Stimulated activated CD4-positive, alpha-beta T cell treated with anti-CD3 and anti-CD28 coated beads, Interleukin-12 subunit alpha, Interleukin-12 subunit beta, amount 100 ng/mL, for 24 hours (primary cell): ENCODE measurements at places on chromosomes 1 and 21.

- DNase-seq, result no peak
These were observed 111.5 kb upstream of the MAGI3 start for GRCh38 chr1:113278777-113279176.

- no peak for DNase-seq
These were observed 13.0 kb downstream of the IFI44L start for GRCh38 chr1:78633209-78633608.

- no peak for DNase-seq
These were observed 42.7 kb downstream of the EBNA1BP2 start for GRCh38 chr1:43129426-43129825.

DNA sequence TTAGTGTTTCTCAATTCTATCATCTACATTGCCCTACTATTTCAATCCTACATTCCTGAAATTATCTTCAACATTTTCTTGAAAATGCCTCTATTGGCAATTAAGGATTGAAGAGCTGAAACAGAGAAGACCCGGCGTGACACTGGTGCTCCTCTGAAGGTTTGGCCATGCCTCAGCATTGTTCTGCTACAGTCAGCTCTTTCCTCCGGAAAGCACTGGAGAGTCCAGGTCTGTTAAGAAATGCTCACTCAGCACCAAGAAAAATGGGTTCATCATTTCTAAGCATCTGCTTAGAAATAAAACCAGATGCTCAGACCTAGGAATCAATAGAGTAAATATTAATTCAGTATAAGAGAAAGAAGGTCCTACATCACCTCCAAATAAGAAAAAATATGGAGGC, 58.8 kb downstream of the WARS2 start:
- DNase-seq, result no peak

- DNase-seq, result no peak
These were observed 28.6 kb downstream of the TMEM53 start for GRCh38 chr1:44645476-44646244.

DNA sequence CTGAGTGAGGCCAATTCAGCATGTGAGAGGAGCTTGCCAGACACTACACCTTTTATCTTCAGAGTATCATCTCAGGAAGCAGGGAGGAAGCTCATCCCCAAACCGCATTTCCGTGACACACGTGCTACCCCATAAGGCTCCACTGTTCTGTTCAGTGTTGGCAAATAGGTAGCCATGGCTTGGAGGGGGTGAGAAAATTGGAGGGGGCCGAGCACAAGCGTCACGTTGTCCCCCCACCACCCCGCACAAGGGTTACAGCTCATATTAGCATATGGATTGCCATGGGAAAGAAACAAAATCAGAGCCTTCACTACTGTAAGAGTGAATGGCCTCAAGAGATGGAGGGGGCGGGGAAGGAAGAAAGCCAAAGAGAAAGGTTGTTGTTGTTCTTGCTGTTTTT, 46.7 kb downstream of the OLIG1 start:
- no peak for DNase-seq

DNA sequence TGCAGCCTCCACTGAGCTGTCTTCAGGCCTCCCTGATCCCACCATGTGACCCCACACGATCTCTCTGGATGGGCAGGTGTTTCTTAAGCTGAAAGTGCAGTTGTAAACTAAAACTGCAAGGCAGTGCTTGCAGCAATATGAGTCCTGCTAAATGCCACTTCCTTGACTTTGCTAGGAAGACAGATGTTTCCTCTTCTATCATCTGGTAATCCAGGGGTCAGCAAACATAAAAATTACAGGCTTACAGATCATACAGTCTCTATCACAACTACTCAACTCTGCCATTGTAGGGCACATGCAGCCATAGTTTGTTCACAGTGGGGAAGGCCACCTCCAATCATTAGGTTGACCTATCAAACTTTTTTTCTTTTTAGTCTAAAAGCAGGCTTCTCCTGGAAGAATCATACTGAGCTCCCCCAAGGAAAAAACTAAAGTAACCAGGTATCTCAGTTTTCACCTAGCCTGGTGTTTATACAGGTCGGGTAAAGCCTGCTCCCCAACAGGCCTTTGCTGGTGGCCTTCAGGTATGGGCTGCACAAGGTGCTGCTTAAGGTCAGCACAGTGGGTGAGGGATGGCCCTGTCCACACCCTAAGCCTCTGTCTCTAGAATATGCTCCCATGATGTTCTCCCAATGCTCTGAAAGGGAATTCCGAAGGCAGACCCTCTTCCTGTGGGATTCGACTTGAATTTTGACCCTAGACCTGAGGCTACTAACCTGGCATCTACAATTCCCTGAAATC, 10.8 kb downstream of the ABCA4 start:
- no peak for DNase-seq
